Inflammatory macrophage (primary cell): ENCODE measurements at places on chromosomes 4 and X.

GRCh38 chrX:40439625-40440532, 140.9 kb upstream of the ATP6AP2 start:
- DNase-seq, result peak; percentile 48

GRCh38 chrX:49116076-49116475, 7.5 kb downstream of the GPKOW start:
- no peak for DNase-seq

DNA sequence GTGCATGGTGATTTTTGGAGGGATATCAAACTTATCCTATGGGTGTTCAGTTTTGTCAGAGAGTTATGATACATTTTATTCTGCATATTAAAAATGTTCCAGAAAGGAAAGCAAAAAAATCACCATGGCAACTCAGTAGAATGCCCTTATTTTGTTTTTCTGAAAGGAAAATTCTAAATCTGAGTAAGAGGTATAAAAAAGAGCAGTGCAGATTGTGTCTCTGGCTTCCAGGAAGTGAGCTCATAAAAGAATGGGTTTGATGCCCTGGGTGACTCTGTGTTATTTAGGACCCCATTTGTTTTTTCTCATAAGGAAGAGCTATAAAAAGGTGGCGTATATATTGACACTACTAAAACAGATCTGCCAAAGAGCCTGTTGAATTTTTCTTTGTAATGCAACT, 128.8 kb downstream of the UCHL1 start:
- DNase-seq, result no peak

GRCh38 chr4:83174844-83175414, 60.4 kb upstream of the PLAC8 start:
- no peak for DNase-seq

- DNase-seq, result no peak
Observed at GRCh38 chrX:136015016-136015415, 29.8 kb downstream of the SLC9A6 start.
